ENCODE measurements at places on chromosomes 11 and 22.

DNA sequence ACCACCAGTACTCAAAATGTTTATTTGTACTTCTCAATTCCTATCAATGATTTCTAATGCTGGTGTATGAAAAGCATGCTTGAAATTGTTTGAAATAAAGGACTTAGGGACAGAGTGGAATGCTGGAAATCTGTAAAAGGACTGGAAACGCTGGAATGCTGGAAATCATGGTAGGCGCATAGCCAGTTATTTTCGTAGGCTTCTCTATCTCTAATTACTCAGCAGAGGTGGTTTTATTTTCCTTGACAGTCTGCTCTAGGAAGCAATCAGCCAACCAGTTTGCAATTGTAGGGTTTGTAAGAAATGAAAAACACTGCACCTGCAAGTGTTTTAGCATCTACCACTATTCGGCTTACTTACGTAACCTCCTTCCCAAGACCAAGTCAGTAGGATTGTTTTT, 788 bp downstream of the LIN7C start:
- DNase-seq = no peak

- no peak for DNase-seq
These were observed 158.6 kb downstream of the KIRREL3 start for GRCh38 chr11:126841999-126842398.

DNA sequence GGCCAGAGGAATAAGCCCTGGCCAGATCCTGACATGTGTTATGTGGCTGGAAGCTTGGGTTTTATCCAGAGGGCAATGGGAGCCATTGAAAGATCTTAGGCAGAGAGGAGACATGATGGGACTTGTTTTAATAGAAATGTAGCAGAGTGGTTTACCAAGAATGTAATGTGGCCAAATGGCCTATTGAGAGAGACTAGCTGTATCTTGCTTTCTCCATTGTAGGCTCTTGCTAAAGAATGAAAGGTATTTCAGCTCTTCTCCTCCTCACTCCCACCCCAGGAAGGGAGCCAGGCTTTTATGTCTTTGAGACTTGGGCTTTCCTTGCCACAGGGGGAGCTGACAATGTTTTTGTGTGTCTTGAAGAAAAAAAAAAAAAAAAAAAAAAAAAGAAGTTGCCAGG, 82.3 kb downstream of the TRIM29 start:
- no peak for DNase-seq

DNA sequence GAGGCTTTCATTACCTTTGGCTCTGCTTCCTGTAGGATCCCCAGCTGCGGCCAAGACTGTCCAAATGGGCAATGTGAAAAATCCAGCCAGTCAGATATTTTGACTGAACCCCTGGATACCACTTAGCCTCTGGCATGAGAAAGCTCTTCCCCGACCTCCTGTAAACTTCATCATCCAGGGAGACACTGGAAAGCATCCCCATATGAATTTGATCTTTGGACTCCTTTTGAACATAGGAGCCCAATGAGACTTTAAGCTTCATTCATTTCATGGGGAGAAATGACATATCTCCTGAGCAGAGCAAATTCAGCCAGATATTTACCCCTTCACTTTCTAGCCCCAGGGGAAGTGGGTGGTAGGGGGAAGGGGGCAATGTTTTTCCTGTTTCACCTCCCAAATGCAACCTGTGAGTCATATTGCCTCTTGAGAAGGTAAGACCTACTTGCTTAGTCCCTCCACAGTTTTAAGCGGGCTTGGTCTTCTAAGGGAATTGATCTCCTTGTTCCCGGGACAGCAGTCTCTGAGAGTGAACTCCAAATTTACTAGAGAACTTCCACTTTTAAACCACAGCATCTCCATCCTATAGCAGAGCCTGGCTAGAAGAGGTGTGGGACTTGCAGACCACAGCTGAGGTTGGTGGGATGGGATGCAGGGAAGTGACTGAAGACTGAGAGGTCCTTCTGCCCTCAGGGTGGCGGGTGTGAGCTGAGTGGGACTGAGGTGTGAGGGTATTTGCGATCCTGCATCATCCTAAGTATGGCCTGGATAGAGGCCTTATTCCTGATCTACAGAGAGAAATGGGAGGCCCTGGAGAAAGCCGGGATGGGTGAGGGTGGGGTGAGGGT, 20.3 kb upstream of the POU2AF1 start:
- DNase-seq = no peak

- DNase-seq = no peak
These were observed 3.7 kb upstream of the SIK2 start for GRCh38 chr11:111598559-111598958.

GRCh38 chr11:69930081-69931059, 111.2 kb upstream of the FGF3 start:
- DNase-seq = no peak

GRCh38 chr22:25656724-25657123, 85.3 kb upstream of the MYO18B start:
- DNase-seq = no peak

- DNase-seq = no peak
These were observed 9.7 kb upstream of the MICAL3 start for GRCh38 chr22:18034076-18034475.

DNA sequence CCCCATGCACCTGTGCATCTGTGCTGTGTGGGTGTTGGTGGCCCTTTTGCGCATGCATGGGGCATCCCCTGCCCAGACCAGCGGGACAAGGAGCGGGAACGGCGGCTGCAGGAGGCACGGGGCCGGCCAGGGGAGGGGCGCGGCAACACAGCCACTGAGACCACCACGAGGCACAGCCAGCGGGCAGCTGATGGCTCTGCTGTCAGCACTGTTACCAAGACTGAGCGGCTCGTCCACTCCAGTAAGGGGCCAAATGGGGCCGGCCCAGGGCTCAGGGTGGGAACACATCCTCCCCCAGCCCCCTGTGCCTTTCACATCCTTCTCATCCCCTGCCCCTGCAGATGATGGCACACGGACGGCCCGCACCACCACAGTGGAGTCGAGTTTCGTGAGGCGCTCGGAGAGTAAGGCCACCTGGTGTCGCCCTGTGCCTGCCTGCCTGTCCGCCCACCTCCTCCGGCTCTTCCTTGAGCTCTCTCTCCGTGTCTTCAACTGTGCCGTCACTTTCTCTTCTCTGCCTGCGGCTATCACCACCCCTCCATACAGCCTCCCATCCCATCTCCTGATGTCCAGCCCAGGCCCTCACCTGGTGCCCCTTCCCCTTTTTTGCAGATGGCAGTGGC, 10.6 kb downstream of the SELENOM start:
- DNase-seq = no peak

- DNase-seq = no peak
These were observed 23.9 kb upstream of the ZC3H12C start for GRCh38 chr11:110069158-110069737.

DNA sequence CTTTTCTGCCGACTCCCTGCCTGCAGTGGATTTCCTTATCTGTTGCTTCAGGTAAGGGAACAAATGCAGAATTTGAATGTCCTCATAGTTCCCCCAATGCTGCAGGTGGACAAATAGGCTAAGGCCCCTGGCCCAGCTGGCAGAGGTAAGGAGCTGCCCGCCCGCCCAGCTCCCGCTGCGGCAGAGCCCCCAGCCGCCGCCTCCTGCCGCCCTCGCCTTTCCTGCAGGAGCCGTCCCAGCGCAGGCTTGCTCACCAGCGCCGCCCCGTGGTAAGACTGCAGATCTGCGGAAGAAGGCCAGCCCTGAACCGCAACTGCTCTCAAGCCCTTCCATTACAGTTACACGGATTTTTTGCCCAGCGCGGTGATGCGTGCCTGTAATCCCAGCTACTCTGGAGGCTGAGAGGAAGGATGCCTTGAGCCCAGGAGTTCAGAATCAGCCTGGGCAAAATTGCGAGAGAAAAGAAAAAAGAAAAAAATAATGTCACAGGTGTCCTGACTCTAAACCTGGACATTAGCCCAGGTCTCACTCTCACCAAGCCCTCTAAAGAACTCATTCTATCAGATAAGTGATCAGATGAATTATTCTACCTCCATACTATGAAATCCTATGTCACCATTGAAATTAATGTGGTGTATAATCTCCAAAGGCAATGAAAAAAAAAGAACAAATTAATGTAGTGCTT, 51.2 kb upstream of the EMID1 start:
- peak; percentile 53 for DNase-seq

DNA sequence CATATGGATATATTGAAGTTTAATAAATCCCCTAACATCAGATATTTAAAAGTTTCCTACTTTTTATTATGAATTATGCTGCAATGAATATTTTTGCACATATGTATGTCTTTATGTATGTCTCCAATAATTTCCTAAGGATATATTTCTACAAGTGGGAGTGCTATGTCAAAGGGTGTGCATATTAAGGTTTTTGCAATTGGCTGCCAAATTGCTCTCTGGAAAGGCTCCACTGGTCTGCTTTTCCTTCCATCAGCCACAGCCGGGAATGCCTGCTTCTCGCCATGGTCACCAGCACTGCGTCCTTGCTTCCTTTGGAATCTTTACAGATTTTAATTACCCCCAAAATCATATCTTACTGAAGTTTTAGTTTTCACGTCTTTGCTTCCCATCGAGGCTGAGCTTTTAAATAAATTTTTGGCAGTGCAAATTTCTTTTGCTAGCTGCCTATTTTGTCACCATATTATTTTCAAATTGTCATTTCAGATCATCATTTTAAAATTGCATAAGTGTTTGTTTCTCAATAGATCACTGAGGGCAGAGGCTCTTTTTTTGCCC, 221.7 kb downstream of the SNX19 start:
- no peak for DNase-seq

GRCh38 chr11:12279672-12280108, 97.7 kb upstream of the PARVA start:
- no peak for DNase-seq

DNA sequence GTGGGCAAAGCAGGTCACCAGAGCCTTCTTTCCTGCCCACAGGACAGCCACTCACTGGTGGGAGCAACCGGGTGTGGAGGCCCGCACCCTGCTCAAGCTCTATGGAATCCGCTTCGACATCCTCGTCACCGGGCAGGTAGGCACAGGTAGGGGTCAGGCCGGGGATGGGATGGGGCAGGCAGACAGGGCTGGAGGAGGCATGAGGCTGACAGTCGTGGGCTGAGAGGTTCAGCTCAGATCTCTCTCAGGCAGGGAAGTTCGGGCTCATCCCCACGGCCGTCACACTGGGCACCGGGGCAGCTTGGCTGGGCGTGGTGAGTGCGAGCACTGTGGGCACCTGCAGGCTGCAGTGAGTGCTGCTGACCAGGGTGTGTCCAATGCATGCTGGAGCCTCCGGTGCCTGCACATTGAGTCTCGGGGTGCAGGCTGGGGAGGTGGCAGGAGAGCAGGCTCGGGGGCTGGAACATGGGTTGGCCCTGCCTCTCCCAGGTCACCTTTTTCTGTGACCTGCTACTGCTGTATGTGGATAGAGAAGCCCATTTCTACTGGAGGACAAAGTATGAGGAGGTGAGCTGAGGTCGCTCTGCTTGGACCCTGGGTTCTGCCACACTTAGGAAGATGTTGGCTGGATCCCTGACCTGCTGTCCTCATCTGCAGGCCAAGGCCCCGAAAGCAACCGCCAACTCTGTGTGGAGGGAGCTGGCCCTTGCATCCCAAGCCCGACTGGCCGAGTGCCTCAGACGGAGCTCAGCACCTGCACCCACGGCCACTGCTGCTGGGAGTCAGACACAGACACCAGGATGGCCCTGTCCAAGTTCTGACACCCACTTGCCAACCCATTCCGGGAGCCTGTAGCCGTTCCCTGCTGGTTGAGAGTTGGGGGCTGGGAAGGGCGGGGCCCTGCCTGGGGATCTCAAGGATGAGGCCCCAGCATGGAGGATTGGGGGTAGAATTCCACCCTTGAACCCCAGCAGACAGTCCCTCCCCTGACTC, 6.3 kb downstream of the SLC7A4 start:
- no peak for DNase-seq

GRCh38 chr22:26887456-26887855, 230.1 kb downstream of the MIAT start:
- DNase-seq = no peak

DNA sequence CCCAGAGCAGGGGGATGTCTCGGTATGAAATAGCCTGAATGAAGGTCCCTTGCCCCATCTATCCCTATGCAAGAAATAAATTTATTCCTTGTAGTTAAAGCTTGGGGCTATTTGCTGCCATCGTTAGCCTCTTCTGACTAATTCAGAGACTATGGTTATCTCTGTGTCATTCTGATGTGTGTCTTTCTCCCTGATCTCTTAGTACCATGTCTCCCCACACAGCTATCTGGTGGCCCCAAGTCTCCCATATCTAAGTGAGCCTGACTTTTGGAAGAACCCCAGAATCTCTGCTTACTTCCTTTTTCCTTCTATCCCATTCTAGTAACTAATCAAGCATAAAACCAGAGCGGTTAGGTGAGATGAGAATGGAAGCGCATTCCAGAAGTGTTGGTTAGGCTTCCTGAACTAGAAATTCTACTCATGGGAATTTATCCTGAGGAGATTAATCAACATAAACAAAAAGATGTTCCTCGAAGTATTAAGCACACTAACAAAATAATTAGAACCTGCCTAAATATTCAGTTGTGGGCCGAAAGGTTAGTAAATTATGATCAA, 71.4 kb upstream of the BMAL1 start:
- no peak for DNase-seq

GRCh38 chr11:104776501-104777170, 121.6 kb downstream of the CASP12 start:
- DNase-seq = no peak

DNA sequence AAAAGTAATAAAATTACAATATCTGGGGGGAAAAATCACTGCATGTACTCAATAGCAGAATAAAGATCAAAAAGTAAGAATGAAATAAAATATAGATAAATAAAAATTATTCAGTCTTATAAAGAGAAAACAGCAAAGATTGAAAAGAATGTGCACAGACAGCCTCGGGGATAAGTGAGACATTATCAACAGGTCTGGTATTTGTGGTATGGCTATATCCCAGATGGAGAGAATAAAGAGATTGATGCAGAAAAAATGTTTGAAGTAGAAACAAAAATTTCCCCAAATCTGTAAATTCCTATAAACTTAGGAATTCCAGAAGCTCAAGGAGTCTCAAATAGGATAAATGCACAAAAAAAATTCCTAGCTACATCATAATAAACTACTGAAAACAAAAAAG, 74.5 kb upstream of the LUZP2 start:
- DNase-seq = no peak

- DNase-seq = no peak
These were observed 48.8 kb upstream of the RTL6 start for GRCh38 chr22:44546686-44547310.

GRCh38 chr22:19448739-19449421, 1.4 kb upstream of the C22orf39 start:
- DNase-seq = peak; percentile 13

DNA sequence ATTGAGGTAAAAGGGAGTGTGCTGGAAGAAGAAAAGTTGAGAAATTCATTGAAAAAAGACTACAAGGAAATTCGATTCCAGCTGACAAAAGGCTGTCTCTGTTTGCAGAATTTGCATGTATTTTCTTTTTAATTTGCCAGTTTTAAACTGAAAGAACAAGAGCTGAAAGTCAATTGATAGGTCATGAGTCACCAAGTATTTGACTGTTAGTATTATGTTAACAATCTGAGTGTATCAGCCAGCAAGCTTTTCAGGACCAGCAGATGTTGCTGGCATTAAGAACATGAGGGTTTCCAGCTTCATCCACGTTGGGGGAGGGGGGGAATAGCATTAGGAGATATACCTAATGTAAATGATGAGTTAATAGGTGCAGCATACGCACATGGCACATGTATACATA, 726.7 kb downstream of the METTL15 start:
- DNase-seq = no peak

- no peak for DNase-seq
These were observed 66.2 kb downstream of the SC5D start for GRCh38 chr11:121358760-121359159.

GRCh38 chr11:133497477-133498140, 34.7 kb downstream of the OPCML start:
- no peak for DNase-seq

Data from CD4-positive, alpha-beta T cell treated with Interleukin-17A for 1 hour (primary cell).